ENCODE measurements at places on chromosomes 16 and 17.

DNA sequence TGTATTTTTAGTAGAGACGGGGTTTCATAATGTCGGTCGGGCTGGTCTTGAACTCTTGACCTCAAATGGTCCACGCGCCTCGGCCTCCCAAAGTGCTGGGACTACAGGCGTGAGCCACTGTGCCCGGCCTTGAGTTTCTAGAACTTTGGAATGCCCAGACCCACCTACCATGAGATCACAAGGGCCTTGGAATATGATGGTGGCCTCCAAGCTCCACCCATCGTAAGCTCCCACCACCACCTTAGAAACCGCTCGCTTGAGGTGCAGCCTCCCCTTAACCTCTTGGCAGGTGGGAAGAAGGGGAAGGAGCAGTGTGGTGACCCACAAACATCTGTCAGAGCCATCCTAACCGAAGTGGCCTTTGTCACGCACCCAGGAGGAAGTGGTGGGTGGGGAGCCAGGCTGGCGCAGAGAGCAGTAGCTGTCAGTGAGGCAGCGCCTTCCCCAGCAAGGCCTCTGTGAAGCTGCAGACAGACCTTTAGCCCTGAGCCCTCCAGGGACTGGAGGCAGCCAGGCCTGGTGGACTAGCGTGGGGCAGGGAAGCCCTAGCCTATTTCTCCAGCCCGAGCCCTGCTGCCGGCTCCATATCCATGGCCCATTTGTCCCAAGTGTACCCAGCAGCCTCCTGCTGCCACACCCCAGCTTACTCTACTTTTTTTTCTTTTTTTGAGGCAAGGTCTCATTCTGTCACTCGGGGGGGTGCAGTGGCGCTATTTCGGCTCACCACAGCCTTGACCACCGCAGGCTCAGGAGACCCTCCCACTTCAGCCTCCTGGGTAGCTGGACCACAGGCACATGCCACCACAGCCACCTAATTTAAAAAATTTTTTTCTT is 13.1 kb upstream of the SEPHS2 start:
- no peak for DNase-seq

DNA sequence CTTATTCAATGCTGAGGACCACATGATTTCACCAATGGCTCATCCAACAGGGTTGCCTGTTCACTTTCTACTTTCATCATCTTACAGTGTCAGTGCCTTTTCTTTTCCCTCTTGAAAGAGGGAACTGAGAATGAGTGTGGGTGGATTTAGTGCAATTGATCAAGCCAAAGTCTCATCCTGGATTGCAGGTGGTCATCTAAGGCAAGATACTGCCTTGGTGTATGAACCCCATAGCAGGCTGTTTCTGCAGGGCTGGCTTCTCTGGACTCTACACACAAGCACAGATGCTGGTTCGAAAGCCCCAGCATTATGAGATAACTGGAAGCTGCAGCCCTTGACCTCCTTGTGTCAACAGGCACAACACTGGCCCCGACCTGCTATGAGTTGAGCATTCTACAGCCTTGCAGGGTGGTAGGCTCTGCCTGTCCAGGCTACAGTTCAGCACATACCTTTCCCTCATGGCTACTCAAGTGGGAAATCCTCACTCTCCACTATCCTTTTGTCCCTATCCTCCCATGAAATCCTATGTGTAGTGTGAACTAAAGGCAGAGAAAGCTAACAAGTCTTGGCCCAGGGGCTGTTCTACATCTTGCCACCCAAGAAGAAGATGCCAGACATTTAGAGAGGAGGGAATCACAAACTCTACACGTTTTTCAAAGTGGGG is 358.7 kb downstream of the SLC39A11 start:
- DNase-seq = no peak

DNA sequence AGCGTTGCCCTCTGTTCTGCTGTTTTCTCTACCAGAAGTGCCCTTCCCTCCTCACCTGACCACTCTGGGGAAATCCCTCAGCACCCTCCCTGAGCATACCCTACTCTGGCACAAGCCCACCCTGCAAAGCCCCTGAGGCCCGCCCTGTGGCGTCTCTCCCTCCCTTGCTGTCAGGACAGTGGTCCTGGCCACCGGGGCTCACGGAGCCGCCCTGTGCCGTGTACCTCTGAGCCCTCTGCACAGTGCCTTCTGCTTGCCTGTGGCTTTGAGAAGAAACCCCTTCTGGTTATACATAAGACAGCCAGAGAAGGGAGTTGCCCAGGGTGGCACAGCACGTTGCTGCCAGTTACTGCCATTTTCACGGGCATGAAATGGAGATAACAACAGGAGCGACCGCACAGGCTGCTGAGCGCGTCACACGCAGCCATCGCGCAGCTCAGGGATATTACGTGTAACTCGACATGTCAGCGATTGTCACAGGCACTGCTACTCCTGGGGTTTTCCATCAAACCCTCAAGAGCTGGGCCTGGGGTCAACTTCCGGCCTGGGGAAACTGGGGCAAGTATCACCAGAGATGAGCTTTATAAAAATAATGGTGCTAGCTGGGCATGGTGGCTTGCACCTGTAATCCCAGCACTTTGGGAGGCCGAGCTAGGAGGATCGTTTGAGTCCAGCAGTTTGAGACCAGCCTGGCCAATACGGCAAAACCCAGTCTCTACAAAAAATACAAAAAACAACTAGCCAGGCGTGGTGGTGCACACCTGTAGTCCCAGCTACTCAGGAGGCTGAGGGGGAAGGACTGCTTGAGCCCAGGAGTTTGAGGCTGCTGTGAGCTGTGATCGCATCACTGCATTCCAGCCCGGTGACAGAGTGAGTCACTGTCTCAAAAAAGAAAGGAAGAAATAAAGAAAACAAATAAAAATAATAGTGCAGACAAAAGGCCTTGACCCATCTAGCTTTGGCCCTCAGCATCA is 14.8 kb downstream of the SCGB1C2 start:
- no peak for DNase-seq

DNA sequence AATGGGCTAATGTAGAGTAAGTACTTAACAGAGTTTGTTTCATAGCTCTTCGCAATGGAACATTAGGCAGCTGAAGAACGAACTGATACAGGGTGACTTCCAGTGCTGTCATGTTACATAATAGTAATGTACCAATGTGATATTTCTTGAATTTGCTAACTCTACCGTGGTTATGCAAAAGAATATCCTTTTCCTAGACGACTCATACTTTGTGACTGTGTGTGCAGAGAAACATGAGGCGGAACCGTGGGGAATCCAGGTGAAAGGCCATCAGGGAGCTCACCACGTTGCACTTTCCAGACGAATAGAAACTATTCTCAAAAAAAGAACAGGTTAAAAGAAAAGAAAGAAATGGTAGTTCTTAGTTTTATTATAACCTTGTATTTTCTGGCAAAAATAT is 13.2 kb downstream of the NOB1 start:
- DNase-seq = no peak

GRCh38 chr17:29617125-29617480 is 5.6 kb downstream of the CORO6 start:
- DNase-seq = no peak

- DNase-seq = no peak
Measured at GRCh38 chr17:80982426-80982974, 9.1 kb upstream of the CHMP6 start.

- no peak for DNase-seq
Measured at GRCh38 chr17:3738562-3739295, 15.0 kb downstream of the HASPIN start.

DNA sequence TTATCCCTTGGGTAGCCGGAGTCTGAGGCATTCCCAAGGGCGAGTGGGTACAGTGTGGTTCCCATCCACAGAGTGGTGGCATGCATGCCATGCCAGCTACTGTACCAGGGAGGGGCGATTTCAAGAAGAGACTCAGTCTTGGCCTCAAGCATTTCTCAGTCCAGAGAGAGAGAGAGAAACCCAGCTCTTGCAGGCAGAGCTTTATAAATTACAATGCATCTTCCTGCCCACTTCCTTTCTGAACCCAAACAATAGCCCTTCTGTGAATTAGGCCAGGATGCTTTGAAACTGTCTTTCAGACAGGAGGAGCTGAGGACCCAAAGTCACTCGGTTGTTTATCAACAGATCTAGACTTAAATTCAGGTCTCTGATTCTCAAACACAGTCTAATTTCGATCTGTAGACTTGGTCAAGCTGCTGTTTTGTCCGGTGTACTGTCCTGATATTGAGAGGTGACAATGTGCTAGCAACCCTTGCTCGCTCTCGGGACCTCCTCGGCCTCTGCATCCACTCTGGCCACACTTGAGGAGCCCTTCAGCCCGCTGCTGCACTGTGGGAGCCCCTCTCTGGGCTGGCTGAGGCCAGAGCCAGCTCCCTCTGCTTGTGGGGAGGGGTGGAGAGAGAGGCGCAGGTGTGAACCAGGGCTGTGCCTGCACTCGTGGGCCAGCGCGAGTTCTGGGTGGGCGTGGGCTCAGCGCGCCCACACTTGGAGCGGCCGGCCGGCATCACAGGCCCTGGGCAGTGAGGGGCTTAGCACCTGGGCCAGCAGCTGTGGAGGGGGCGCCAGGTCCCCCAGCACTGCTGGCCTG is 408.0 kb downstream of the UTP18 start:
- no peak for DNase-seq

- no peak for DNase-seq
Measured at GRCh38 chr16:47627721-47628120, 166.6 kb downstream of the PHKB start.

GRCh38 chr17:41547921-41548843 is 20.1 kb upstream of the KRT19 start:
- DNase-seq = peak; percentile 73

DNA sequence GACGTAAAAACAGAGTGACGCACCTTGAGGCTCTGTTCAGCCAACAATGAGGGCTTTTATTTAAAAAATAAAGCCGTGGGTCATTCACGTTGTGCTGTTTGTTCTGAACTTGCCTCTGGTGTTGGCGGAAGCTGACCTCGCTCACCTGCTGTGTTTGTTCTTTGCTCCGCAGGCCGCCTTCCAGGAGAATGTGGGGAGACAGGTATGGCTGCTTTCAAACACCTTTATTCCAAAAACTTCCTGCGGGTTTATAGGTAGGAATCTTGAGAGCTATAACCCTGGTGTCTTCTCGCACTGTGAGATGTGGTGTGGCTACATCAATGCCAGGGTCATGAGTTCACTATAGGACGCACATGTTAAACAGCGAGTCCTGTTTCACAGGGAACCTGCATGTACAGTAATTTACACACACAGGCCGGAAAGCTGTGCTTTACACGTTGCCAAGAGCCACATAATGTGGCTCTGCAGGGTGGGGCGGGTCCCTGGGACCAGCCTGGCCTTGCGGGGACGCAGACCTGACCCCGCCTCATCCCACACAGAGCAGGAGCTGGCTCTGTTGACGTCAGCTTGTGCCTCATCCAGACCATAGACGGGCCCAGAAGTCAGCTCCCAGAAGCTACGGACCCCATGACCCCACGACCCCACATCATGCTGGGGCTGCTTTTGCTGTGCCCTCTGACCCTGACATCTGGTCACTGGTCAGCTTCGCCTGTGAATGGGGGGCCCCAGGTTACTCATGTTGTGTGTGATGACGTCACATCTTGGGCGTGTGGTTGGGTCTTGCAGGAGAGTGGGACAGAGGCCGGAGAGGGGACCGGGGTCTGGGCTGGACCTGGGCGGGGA is 49.9 kb upstream of the ZNF750 start:
- DNase-seq = no peak

- no peak for DNase-seq
Measured at GRCh38 chr16:69909760-69910159, 41.4 kb upstream of the CLEC18A start.

- no peak for DNase-seq
Measured at GRCh38 chr17:44362949-44363612, 572 bp downstream of the FAM171A2 start.

DNA sequence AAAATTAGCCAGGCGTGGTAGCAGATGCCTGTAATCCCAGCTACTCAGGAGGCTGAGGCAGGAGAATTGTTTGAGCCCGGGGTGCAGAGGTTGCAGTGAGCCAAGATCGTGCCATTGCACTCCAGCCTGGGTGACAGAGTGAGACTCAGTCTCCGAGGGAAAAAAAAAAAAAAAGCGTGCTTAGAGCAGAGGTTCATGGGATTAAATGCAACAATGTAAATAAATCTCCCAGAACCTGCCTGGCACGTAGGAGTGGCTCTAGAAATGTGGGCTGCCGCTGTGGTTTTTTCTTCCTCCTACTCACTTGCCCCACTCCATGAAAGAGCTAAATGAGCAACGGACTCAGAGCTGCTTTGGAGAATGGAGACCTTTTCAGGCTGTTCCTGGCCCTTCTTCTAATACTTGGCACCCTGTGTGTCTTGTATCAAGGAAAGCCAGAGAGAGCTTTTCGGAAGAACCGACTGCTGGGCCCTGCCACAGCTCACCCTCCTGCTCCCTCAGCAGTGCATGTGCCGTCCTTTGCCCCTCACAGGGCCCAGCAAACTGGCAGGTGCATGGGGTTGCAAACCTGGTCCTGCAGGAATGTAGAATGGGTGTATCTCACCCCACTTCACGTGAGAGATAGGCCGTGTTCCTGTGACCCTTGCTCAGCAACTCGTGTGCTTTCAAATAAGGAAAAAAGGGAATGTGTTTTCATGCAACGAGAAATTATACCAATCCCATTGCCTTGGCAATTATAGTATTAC is 52.0 kb downstream of the LDHD start:
- no peak for DNase-seq

DNA sequence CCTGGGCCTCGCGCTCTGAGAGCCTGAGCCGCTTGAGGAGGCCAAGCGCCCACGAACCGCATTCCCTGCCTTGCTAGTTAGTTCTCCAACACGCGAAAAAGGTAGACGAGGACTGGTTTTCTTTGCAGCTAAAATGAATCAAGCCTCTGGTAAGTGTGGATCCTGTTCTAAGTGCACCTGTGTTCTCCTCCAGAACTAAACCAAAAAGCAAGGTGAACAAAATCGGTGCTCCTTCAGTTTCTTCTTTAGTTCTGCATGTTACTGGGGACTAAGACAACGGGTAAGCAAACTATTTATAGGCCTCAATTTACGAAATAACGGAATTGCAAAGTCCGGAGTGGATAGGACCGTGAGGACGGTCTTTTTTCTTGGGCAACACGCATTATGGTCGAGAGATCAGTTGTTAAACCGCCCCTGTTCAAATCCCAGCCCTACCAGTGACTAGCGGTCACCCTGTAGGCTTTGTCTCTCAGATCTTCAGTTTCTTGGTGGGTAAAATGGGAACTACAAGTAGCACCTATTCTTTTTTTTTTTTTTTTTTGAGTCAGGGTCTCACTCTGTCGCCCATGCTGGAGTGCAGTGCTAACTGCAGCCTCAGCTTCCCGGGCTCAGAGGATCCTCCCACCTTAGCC is 993 bp upstream of the ANKRD11 start:
- no peak for DNase-seq

- DNase-seq = no peak
Measured at GRCh38 chr17:13384626-13385025, 217.1 kb downstream of the HS3ST3A1 start.
